ENCODE measurements at places on chromosomes 11 and 22.

DNA sequence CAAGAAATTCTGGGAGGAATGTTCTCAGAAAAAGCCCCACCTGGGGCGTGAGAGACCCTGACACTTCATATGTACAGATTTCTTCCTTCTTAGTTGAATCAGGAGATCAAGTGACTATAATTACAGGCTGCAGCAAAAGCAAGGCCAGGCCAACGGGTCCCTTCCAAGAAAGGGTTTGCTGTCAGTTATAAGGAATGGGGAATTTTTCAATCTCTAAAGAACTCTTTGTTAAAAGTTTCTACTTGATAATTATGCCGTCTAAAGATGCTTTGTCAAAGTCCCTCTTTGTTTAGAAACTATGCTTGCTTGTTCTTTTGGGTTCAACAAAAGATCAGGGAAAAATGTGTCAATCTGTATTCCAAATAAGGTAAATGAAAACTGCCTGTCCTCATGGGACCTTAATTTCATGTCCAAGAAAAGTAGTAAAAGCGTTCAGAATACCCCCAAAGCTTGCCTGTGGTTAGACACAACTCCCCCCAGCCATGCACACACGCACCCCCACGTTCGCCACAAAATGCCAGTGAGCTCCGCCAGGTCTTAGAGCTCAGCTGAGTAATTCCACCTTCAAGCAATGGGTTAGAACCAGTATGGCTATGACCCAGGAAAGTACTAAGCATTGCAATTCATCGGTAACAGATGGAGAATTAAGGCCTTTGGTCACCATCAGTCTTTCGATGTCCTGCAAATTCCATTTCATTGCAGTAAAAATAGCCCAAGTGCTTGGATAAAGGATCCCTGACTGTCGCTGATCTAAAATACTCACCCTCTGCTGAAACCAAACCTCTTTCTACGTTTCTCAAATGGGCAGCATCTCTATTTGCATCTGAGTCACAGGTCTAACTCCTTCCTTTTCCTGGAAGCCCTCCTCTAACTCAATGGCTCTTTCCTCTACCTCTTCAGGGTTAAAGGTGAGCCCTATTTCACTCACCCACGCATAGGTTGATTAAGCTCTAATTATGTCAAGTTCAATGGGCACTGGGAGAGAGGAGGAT, 419.2 kb upstream of the SYN3 start:
- DNase-seq = no peak

GRCh38 chr11:45858751-45859398, 11.6 kb downstream of the CRY2 start:
- peak; percentile 62 for DNase-seq

- no peak for DNase-seq
Observed at GRCh38 chr22:16962501-16962900, 45.5 kb downstream of the GAB4 start.

- no peak for DNase-seq
Observed at GRCh38 chr11:69221086-69221485, 65.4 kb downstream of the SMIM38 start.

DNA sequence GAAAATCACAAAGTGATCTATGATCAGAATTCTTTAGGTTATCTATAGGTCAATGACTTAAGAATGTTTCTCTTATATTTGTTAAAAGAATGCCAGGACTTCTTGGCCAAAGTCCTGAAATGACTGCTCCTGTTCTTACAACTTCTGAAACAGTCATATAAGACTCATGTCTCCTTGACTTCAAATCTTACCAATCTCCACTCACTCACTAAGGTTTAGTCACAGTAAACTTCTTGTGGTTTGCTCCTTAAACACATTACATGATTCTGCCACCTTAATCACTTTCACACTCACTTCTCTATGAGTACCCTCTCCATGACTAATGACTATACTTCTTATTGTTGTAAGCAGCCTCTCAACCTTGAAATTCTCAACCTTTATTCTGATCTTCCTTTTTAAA, 648.7 kb upstream of the CCDC179 start:
- no peak for DNase-seq

DNA sequence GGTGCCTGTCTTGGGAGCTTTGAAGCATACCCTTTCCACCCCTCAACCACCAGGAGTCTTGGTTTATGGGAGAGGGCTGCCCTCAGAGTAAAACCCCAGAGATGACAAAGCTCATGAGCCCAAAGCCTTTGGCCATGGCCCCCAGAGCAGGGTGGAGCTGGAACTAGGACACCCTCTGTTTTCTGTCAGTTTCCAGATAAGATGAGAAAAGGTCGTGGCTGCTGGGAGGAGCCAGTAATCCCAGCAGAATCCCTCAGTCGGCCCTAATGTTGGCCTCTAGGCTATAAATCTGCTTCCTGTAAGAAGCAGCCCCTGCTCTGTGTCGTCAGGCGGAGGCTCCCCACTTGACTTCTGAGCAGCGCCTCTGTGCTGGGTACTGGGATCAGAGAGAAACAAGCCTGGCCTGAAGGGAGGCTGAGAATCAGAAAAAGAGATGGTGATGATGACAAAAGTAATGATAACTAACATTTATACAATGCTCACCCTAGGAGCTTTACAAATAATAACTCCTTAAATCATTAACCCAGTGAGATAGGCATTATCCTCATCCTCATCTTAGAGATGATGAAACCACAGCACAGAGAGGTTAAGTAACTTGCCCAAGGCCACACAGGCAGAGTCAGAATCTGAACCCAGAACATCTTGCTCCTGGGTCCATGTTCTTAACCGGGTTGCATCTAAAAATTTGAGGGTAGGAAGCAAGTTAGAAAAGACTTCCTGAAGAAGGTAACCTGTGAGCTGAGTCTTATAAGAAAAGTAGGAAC, 471.4 kb downstream of the SOX6 start:
- no peak for DNase-seq

- DNase-seq = no peak
Observed at GRCh38 chr11:124238512-124238911, 2.4 kb upstream of the OR8G1 start.

- DNase-seq = peak; percentile 74
Observed at GRCh38 chr11:128772814-128773213, 78.9 kb downstream of the FLI1 start.

DNA sequence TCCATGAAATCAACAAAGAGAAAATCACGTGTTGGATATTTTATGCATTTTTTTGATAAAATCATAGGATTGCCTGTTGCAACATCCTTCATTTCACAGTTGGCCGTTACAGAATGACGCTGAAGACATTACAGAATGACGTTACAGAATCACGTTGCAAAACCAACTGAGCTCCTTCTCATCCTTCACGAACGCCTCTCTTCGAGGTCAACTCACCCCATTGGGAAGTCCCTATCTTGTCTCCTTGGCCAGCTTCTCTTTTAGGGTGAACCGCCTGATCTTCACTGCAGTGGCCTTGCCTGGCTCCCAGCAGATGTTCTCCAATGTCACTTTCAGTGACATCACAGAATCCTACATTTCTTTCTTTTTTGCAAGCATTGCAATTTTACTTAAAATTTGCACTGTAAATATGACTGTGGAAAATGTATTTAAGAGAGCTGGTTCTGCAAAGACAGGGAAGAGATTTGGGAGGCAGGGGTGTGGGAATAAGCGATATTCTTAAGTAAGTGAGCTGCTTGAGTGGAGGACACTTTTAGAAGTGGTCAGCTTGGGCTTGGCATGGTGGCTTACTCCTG, 5.1 kb downstream of the KRTAP5-7 start:
- DNase-seq = peak; percentile 6
